Renal pelvis (tissue), 12 donors: ENCODE measurements at places on chromosomes 4 and X.

DNA sequence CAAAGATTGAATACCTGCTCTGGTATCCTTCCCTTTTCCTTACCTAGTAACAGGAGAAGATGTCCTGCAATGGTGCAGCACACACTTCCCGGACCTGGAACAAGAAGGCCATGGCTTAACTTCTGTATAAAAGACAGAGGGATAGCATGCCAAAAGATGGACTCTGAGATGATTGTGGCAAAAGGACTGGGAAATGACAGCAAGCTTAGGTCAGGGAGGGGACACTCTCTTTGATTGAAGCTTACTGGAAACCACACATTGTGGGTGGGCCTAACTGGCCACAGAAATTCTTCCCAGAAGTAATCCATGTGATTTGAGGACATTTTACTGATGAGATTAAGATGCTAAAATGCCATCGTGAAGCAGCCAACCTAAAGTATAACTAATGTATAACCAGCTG lies 71.0 kb upstream of the OTUD4 start:
- no peak for DNase-seq

DNA sequence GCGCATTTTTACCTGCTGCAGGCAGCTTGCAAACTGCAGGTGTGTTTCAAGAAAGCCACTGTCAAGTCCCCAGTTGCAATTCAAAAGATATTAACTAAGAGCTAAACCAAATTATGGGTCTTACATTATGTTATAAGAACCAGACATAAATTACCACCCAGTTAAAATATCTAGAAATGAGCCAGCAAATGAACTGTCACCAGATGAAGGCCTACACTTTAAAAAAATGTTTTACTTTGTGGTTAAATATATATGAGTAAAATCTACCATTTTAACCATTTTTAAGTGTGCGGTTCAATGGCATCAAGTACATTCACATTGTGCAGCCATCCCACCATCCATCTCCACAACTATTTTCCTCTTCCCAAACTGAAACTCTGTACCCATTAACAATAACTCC lies 32.0 kb upstream of the TMEM131L start:
- no peak for DNase-seq

DNA sequence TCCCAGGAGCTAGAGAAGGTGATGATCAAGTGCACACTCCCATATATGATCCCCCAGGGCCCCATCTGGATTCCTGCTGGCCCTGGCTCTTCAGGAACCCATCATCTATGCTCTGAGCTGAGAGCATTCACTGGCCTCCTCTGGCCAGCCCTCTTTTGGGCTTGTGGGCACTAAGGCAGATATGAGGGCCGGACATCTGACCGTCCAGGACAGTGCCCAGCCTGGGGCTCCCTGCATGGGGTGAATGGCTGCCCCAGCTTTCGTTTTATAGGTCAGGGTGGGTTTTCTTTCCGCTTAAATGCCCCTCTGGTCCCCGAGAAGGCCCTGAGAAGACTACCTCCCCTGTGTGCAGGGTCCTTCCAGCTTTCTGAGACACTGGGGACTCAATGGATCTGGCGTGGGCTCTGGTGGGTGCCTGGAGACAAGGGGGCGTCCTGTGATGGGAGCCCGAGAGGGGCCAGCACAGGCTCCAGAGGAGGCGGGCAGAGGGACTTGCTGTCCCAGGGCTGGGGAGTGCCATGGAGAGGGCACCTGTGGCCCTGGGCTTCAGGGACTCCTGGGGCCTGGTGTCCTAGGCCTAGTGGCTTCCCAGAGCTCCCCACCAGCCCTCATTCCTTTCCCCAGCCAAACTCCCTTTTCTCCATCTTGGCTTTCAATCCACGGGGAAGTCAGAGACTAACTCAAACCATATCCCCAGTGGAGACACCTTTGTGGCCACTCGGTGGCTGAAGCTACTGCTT lies 39.5 kb upstream of the GRPEL1 start:
- DNase-seq = no peak

- no peak for DNase-seq
Measured at GRCh38 chr4:21167711-21168110, 467.5 kb downstream of the PACRGL start.

- DNase-seq = no peak
Measured at GRCh38 chr4:121778991-121779628, 14.1 kb upstream of the SMIM43 start.

GRCh38 chr4:25993395-25994185 lies 79.6 kb downstream of the SMIM20 start:
- DNase-seq = no peak

DNA sequence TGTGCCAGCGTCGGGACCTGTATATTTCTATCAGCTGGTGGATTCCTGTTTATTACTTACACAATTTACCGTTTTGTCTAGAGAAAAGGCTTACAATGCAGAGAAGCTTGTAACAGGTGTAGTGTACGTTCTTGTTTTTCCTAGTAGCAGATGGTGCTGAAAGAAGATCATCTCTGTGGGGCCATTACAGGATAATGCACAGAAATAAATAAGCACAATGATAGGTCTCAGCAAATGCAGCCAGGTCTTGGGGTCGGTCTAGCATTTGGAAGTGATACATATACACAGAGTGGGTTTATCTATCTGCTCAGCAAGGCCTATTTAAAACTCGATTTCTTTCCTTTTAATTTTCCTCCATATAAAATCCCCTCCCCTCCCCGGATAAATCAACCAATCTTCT lies 180.9 kb upstream of the LCORL start:
- no peak for DNase-seq

DNA sequence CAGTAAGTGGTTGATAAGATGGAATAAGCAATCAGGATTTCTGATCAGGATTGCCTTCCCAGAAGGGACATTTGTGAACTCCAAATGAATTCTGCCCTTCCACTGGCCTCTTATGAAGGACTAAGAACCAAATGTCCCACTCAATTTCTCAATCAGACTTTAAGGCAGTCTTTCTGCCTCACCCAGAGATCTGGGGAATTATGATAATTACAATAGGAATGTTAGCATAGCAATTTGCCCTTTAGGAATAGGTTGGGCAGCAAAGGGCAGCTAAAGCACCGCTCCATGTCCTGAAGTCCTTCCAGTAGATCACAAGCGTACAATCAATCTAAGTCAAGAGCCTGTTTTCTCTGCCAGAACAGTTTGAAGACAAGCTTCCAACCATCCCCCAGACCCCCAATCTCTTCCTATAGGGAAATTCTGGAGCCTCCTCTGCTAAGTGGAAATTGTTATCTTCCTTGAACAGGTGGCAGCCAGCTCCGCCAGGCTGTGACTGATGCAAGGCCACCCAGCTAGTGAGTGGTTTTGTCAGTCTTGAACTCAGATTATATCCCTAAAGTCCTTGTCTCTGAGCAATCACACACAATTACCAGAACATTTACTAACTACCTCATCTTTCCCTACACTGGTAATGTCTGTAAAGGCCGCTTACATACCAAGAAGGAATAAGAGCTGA lies 18.6 kb downstream of the NKX3-2 start:
- DNase-seq = no peak

GRCh38 chr4:8050555-8051206 lies 107.9 kb downstream of the ABLIM2 start:
- peak; percentile 78 for DNase-seq

DNA sequence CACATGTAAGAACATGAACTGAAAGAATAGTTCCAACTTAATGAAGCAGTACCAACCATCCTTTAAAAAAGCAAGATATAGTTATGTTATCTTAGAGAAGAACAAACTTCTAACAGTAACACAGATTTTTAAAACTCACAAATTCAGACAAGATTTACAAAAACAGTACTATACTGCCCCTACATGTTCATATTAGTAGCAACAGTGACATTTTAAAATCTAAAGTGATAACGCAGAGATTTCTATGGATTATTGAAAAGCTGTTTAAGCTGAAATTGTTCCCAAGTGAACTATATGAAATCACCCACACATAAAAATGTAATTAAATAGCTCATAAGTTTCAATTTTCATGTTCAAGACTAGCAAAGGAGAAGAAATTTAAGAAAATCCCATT lies 166.0 kb downstream of the FBXW7 start:
- DNase-seq = no peak

DNA sequence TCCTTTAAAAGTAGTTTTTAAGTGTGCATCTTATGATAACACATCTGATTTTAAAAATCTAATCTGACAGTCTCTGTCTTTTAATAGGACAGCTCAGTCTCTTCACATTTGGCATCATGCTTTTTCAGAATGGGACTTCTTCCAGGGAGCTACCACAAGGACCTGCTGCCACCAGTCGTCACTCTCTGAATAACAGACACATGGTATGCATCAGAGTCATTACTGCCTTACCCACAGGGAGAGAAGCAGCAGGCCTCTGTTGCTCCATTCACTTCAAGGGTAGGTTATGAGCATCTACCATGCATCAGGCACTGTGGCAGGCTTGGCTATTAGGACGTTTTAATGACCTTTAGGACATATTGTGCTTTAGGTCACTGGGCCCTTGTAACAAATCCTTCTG lies 50.0 kb upstream of the AFAP1 start:
- no peak for DNase-seq

GRCh38 chr4:169246957-169247396 lies 23.8 kb downstream of the SH3RF1 start:
- DNase-seq = no peak

DNA sequence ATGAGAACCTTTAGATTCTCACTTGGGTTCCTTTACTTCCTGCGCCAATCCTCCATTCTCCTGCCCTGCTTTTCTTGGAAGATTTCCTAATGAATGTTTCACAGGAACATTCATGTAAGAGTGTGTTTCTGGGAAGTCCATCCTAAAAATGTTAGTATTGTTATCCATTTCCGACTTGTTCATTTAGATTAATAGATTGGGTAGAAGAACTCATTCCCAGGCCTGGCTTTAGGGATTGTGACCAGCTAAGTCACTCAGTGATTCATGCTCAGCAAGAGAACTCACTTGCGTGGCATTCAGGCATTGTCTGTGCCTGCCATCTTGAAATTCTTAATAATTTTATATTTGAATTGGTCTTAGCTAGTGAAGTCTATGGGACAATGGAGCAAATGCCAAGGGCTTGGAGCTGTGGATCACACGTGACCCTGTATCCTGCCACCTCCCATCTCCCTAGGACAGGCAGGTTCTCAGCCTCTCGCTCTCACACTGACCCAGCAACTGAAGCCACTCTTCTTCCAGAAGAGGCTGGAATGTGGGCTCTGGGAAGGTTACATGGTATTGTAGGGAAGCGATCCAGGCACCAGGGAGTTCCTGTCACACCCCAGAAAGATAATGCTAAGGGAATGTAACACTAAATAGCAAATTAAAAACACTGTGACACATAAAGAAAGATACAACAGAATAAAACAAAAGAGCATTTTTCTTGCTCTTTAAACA lies 562.1 kb downstream of the TMA16 start:
- DNase-seq = no peak

DNA sequence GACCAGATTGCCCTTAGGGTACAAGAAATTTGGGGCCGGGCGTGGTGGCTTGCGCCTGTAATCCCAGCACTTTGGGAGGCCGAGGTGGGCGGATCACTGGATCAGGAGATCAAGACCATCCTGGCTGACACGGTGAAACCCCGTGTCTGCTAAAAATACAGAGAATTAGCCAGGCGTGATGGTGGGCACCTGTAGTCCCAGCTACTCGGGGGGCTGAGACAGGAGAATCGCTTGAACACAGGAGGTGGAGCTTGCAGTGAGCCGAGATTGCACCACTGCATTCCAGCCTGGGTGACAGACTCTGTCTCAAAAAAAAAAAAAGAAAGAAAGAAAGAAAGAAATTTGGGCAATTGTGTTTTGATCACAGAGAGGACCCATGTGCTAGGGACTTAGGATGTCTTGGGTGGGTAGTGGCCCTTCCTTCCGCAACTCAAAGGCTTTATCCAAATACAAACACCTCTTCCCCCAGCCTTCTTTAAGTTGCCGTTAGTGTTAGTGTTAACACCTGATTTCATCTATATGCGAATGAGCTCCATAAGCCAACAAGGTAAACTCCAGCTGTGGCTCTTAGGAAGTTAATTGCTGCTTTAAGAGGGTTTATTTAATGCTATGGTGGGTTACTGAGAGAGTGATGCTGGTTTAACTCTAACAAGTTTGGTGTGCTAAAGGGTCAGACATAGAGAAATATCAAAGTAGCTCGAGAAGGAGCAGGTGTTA lies 8.6 kb upstream of the CCDC110 start:
- DNase-seq = no peak

DNA sequence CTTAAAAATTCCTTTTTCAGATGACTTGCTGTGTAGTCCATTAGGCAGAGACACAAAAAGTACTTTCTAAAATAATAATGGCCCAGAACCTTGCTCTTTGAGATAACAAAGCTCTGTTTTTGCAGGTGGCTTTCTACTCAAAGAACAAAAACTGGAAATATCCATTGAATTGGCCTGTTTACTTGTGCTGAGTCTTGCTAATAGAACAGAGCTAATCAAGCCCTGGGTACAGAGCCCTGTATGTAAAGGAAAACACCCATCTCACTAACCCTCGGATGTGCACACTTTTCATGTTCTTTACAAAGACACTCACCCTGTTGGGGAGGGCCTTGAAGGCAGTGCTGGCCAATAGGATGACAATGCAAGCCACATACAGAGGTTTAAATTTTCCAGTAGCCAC lies 27.0 kb upstream of the LNX1 start:
- DNase-seq = no peak

DNA sequence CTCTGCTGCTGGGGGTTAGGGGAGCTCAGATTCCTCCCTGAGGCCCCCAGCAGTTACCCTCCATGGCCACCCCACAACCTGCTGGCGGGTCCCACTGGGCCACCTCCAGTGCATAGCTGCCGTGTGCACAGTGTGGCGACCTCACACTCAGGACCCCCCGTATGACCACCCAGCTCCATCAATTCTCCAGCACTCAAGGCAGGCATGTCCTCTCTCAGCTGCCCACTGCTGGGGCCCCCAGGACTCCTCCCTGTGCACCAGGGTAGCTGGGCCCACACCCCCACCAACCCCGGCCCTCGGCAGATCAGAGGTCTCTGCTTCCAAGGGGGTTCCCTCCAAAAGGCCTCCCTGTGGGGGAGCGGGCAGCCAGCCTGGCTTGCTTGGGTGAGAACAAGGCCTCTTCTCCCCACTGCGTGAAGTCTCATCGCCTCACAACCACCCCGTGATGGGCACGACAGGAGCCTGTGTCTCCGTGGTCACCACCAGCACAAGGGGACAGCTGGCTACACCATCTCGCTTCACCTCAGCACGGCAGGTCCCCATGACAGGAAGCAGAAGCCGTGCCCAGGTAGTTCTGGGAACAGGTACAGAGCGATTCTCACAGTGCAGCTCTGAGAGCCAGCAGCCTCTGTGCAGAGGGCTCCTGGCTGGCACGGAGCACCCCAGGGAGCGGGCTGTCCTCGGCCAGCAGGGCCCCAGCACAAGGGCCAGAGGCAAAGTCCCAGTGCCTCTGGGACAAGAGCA lies 4.6 kb upstream of the HAUS3 start:
- no peak for DNase-seq

DNA sequence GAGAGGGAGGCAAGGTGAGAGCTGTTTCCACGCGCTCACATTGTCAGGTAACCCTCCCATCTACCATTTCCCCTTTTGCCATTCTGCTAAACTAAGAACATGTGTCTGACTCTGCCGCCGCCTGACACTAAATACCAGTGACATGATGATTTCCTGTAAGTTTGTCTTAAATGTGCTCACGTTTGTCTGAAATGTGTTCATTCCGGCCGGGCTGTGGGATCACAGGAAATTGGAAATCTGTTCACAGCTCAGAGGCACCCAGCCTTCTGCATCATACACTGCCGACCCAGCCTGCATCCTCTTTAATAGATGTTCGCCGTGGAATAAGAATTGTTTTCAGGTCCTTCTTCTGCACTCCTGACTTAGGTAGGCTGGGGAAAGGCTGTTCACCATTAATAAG lies 336.2 kb upstream of the PPARGC1A start:
- no peak for DNase-seq
